Liver (tissue), 10 donors: ENCODE measurements at places on chromosomes 5 and 9. TPM values are rescaled to one million over a fixed set of nuclear protein-coding genes. Genes with fewer than 3 reads are reported as not detected.

- no peak for DNase-seq
These were observed 169.3 kb upstream of the PPP1R2B start for GRCh38 chr5:156680831-156681230.

DNA sequence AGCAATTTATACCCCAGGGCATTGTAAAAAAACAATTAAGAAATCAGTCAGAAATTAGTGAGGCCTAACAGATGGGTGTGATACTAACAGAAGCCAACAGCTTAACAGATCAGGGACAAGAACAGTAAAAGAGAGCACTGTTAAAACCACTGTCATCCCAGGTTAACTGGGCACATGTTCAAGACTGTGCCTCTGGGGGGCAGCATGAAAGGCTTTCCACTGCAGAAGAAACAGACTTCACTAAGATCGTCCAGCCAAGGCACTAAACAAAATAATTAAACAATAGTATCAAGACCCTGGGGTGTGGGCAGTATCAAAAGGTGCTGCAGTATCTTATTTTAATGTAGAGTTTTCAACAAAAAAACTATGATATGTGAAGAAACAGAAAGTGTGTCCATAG, 43.5 kb downstream of the FBN2 start:
- no peak for DNase-seq

- DNase-seq = peak; percentile 69
These were observed at the start of gene TEX48 for GRCh38 chr9:114681594-114682332. Gene TEX48, minus strand, starts transcription at chr9:114682192. Its CDS starts 10,469 bp downstream, at chr9:114671723.

DNA sequence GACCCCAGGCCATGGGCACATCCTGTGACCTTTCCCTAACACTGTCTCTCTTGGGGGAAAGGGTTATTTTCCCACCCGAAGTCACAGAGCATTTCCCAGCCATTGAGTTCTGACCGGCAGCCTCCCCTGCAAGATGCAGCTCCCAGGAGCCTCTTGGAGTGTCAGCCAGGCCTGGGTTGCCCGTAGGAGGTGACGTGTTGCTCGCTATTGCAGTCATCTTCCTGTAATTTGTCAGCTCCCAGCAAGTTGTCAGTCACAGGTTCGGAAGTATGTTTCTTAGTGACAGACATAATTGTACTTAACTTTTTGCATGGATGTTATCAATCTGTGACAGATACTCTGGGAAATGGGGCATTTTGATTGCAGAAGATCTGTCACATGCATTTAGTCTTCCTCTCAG, 74.5 kb downstream of the MVB12B start:
- no peak for DNase-seq

GRCh38 chr9:89383030-89383720, 64.9 kb downstream of the SECISBP2 start:
- DNase-seq = no peak

SLC34A3 gene
- not detected for total RNA-seq

KCNV2 gene
- total RNA-seq = not detected

SPINK13 gene
- total RNA-seq = not detected

GRCh38 chr5:111232311-111233051, 8.3 kb downstream of the CAMK4 start:
- DNase-seq = no peak

GRCh38 chr5:135313946-135314345, 85.1 kb downstream of the MACROH2A1 start:
- peak; percentile 3 for DNase-seq

GRCh38 chr9:35549441-35549840, 55.6 kb upstream of the TESK1 start:
- no peak for DNase-seq

AIF1L gene
- total RNA-seq = 0.93 TPM

GRCh38 chr9:113798062-113799030, 77.8 kb upstream of the ZNF618 start:
- DNase-seq = no peak

DNA sequence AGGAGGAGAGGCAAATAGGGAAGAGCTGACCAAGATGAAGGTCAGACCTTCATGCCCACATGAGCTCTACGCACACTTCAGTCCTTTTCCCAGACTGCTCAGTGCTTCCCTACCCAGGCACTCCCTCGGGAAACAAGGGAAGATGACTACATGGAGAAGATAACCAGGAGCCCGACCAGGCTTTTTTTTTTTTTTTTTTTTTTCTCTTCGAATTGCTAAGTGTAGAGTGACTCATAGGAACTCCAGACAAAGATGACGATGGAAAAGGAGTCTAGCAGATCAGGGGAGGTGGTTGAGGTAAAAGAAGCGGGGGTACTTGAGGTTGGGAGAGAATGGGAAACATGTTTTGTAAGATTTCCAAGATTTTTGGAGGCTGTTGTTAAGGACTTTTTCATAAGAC, 526.1 kb downstream of the BNC2 start:
- no peak for DNase-seq

LHX2 gene
- total RNA-seq = 2.5 TPM

DNA sequence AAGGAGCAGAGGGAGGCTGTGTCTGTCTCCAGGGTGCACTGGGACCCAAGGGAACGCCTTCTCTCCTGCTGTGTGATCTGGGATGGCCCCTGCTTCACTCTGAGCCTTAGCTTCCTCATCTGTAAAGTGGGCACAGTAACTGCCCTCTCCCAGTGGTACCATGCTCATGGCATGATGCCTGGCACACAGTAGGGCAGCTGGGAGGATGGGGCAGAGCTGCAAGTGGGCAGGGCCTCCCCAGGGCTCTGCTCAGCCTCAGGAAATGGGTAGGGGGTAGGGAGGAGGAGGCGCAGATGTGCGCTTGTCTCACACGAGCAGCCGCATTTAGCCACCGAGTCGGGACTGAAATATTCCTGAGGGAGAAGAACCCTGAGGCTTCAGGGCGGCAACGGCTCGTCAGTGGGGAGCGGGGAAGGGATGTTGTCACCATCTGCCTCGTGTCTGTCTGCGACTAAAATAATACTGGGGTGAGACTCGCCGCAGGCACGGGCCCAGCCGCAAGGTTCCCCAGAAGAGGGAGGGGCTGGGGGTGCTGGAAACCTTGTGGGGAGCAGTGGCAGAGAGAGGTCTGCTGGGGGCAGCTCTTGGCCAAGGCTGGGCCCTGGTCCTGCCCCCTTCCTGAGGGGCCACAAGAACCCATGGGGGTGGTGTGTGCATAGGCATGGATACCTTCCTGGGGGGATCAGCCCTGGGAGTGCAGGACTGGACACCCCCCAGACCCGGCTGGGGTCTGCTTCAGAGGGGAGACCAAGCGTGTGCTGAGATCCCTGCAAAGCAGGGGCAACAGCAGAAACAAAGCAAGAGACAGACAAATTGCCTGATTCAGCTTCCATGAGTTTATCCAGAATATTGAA, 55.2 kb upstream of the PSD2 start:
- DNase-seq = no peak

FAM221B gene
- total RNA-seq = not detected
